ENCODE measurements at places on chromosomes 3 and 15.

- no peak for DNase-seq
These were observed 210.1 kb downstream of the MECOM start for GRCh38 chr3:169453256-169454059.

DNA sequence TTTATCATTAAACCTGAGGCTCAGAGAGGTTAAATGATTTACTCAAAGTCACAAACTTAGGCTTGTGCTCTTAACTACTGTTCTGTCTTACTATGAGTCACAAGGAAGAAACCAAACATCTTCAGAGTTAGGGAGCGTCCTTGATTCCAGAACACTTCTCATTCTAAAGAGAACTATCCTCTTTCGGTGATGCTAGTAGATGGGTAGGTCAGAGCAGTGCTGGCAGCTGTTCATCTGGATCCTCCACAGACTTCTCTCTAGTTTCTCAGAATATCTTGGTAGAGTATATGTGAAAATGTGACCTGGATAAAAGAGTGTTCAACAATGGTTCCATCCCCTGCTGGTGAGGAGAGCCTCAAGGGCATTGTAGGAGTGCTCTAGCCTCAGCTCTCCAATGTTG is 3.3 kb downstream of the ARL6IP5 start:
- no peak for DNase-seq

GRCh38 chr3:62142331-62143085 is 230.8 kb downstream of the FEZF2 start:
- no peak for DNase-seq

DNA sequence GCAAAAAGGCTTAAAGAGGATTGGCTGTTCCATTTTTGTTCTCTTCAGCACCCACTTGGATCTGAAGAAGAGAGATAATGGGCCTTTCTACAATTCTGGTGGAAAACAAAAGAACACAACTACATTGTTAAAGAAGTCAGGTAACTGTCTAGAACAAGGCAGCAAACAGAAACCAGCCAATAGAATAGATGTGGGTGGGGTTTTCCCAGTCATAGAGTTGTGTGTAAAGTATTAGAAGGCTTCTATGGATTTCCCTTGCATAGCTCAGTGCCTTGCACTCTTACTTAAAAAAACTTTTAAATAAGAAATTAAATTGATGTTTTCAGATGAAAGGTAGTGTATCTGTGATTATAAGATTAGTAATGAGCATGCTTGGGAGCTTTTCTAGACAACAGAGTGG is 462.7 kb upstream of the ATP11B start:
- no peak for DNase-seq

DNA sequence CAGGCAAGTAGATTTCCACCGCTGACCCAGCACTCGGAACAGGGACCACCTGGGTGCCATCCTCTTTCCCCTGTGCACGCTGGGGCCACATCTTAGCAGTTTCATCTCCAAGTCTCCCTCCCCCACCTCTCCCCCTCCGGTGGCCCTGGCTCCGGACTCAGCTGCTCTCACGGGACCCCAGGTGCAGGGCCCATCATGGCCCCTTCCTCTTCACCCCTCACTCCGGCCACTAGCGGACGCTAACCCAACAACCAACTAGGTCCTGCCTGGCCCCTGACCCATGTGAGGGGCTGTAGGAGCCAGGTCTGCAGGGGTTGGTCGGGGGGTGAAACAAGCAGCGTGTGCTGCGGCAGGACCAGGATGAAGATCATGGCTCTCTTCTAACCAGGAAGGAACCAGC is 31.3 kb upstream of the IQSEC1 start:
- DNase-seq: no peak

DNA sequence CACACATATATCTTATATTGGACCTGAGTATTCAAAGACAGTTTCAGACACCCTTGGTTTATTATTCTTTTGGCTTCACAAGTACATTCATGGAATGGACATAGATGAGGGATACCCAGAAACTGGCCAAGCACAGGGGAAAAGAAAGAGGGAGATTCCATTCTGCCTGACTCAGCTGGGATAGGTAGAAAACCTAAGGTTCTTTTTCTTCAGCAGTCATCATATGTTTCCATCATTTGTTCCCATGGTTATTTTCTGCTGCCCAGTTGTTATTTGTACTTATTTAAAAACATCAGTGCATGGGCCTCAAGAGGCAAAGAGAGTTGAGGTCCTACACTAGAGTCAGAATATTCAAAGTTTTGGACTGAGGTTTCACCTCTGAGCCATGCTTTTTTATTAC is 91.8 kb downstream of the FILIP1L start:
- no peak for DNase-seq

- DNase-seq: no peak
These were observed 101.9 kb upstream of the KCNMB2 start for GRCh38 chr3:178434206-178434805.

DNA sequence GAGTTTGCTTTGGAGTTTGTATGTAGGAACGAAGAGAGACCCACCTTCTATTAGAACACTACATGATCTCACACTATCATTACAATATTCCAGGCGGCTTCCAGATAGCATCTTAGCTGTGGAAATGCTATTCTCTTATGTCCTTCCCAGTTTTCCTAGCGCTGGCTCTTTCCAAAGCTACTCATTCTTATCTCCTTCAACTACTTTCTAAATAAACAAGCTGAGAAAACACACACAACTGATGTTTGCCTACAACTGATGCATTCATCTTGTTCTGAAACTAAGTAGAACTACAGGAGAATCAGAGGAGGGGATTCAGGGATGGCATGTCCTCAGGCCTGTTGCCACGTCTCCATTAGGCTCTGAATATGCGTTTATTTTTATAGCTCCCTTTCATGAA is 108.9 kb downstream of the GREM1 start:
- no peak for DNase-seq

Data from NCI-H526 treated with DMSO at 0.1 percent for 48 hours (cell line).